ENCODE measurements at places on chromosomes 6 and 20.

GRCh38 chr6:11659757-11660156 lies 118.8 kb downstream of the ADTRP start:
- DNase-seq = no peak

DNA sequence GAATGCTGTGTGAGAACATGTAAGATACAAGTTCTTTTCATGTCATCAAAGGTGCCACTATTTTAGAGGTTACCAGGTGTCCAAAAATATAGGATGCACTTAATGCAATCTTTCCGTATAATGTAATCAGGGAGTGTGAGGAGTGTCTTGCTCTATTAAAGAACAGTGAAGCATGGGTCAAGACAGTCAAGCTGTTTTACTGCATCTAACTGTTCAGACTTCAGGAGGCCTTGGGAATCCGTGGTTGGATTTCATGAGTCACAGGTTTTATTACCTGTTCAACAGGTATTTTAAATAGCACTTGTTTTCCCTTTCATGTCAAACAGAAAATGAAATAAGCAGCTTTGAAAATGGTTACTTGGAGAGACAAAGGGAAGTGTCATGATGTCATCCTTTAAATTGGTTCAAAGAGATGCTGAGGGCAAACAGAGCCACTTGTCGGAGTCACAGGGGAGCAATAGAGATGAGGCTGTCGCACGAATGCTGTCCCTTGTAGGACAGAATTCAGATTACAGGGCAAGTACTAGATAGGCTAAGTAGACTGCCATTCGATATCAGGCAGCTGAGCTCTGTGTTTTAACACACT lies 621.5 kb downstream of the QKI start:
- no peak for DNase-seq

DNA sequence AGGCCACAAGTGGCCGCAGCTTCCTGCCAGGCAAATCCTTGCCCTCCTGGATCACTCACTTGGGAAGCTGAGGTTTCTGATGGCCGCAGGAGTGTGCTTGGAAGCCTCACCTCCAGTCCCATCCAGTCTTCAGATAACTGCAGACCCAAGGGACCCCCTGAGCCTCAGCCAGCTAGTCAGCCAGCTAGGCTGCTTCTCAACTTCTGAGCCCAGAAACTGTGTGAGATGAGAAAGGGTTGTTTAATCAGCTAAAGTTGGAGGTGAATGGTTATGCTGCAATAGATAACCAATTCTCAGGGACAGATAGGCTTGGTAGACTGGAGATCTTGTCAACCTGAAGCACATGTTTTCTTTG lies 96.9 kb downstream of the THBS2 start:
- no peak for DNase-seq

GRCh38 chr6:9112544-9112943 lies 677.2 kb upstream of the SLC35B3 start:
- DNase-seq = no peak

DNA sequence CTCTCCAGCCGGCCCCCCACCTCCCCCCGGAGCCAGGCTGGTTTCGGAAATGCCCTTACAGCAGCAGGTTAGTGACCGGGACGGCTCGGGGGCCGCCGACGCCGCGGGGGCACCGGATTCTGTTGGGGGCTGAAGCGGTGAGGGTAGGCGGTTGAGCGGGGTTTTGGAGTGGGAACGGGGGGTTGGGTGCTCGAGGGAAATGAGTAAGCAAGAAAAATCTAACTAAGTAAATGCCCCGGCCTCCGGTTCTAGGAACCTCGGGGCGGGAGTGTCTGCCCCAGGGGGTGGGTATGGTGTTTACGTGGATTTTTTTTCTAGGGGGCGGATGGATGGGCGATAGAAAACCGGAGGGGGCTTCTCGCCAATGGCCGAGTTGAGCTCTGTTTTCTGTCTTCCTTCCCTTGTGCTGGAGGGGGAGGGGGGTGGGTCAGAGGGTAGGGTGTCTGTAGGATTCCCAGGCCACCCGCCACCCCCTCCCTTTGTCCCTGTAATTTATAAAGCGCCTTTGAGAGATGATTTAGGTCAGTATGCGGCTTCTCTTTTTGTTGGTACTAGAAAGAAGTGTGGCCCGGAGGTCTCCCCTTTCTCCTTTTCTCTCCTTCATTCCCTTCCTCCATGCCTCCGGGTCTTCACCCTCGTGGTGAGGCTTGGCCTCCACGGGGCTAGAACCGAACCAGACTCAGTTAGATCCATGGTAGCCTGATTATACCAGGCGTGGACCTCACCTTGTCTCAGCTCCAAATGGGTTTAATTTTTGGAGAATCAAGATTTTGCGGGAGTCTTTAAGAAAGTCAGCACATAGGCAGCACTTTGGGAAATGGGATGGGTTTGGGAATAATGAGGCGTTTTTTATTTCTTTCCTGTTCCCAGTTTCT lies 2.3 kb downstream of the E2F3 start:
- peak; percentile 52 for DNase-seq

- DNase-seq = no peak
Measured at GRCh38 chr20:57053793-57054552, 212.5 kb downstream of the BMP7 start.

DNA sequence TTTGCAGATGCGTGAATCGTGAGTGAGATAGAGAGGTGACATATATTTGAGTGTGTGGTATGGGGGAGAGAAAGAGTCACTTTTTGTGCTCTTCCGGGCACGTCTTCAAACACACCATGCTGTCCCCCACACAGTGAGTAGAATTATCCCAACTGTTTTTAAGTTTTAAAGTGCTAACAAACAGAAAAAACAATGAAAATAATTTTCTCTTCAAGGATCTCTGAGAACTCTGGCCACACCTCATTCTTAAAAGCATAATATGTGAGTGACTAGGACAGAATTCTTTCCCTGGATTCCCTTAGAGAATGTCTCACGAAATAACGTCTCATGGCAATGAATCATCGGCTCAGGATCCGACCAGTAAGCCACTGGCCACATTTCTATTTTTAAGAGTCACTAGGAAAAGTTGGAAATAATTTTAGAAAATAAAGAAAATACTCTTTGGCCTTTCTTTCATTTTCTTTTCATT lies 235.7 kb upstream of the ZNF217 start:
- DNase-seq = peak; percentile 94

GRCh38 chr6:44255105-44255808 lies 2.1 kb downstream of the SLC35B2 start:
- DNase-seq = no peak

- DNase-seq = no peak
Measured at GRCh38 chr6:37489697-37490336, 9.9 kb downstream of the CCDC167 start.

DNA sequence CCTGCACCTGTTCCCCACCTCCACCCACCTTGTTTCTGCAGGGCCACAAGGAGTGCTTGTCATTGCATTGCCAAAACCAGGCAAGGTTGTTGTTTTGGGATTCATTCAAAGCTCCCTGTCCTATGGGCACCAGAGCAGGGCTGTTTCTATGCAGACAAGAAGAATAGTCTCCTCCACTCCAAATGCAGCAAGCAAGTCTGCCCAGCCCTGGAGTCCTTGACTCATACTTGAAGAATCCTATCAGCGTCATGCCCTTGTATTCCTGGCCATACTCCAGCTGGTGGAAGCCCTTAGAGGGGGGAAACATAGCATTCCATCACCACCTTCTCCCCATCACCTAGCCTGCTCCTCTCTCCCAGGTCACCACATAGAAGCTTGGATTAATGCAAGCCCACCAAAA lies 145.3 kb upstream of the ECI2 start:
- peak; percentile 28 for DNase-seq

Measured in foreskin melanocyte (primary cell).